RCC 7860 (cell line): ENCODE measurements at places on chromosomes 4 and X.

DNA sequence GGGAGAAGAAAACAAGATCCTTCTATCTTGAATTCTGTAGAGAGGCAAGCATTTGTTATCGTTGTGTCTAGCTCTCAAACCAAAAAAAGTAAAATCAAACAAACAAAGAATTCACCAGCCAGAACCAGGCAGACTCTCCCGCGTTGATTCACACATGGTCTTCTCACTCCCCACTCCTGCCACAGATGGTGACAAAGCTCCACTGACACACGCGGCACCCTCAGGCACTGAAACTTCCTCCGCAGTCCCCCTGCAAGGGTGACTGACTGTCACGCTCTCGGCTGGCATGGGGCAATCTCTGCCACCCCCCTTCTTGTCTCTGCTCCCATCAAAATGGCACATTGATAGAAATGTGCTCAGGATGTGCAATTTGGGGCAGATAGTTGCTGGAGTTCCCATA, 304.9 kb downstream of the DHX15 start:
- DNase-seq = no peak

GRCh38 chr4:102789317-102789717, 28.5 kb upstream of the MANBA start:
- DNase-seq = no peak

GRCh38 chr4:30535255-30535654, 184.9 kb upstream of the PCDH7 start:
- peak; percentile 22 for DNase-seq

GRCh38 chrX:11073381-11073780, 37.8 kb upstream of the HCCS start:
- DNase-seq = no peak

DNA sequence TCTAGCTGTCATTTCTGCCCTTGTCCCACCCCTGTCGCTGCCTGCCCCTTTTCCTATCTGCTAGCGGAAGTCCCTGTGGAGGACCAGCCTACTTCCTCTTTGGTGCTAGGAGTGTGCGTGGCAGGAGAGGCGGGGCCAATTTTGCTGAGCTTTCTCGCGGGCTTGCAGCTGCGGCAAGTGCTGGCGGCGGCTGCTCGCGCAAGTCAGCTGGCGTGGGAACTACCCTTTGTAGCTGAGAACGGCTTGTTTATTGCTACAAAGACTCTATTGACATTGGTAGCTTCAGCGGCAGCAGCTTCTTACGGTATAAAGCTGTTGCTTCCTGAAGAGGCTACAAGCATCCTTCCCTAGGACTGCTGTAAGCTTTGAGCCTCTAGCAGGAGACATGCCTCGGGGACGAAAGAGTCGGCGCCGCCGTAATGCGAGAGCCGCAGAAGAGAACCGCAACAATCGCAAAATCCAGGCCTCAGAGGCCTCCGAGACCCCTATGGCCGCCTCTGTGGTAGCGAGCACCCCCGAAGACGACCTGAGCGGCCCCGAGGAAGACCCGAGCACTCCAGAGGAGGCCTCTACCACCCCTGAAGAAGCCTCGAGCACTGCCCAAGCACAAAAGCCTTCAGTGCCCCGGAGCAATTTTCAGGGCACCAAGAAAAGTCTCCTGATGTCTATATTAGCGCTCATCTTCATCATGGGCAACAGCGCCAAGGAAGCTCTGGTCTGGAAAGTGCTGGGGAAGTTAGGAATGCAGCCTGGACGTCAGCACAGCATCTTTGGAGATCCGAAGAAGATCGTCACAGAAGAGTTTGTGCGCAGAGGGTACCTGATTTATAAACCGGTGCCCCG, at the start of gene MAGEH1:
TSS of gene MAGEH1 (plus strand) at position 138 of the 843 bp plus-strand sequence. CDS start at position 386, 248 bp downstream.
- peak; percentile 56 for DNase-seq

DNA sequence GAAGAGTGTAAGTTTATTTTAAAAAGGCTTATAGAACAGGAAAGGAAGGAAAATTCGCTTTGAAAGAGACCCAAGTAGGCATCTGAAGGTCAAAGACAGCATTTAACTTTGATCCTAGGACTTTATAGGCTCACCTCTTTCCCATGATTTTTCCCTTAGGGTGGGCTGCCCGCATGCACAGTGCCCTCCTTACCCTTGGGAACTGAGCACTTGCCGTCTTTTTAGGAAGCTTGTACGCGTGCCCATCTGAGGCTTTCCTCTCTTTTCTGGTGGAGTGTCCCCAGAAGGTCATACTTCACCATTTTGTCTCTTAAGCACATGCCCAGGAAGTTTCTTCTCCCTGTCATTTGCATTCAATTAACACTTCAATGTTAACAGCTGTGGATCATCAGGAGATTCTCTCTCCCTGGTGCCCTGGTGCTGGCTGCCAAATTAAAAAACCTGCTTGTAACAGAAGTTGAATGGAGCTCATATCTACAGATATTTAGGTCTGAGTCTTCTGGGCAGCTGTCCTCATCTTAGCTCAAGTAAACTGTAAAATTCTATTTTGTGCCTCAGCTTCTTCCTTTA, 38.4 kb upstream of the IL9R start:
- DNase-seq = no peak

- peak; percentile 93 for DNase-seq
Observed at GRCh38 chr4:128355305-128355704, 67.7 kb upstream of the PGRMC2 start.

DNA sequence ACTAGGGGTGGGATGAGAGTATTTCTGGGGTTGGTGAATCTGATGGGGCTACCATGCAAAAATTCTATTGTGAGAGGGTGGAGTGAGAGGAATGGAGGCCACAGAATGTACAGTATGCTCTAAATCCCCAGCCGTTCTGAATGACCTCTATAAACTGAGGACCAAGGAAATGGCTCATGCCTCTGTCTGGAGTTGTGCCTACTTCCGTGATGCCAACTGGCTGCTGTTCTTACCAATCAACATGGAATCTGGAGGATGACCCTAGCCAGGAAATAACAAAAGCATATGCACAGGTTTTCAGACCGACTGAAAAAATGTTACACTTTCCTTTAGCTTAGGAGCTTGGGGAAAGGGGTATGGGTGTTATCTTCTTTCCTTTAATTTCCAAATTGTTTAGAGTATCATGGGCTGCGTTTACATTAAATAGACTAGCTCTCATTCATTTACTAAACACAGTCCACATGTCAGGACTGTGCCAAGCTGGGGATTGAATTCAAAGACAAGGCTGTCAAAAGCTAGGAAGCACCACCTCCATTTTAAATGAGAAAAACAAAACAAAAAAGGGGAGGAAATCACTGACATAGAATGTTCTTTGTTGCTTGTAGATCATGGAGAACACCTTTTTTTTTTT, 20.2 kb upstream of the CCKAR start:
- DNase-seq = no peak

DNA sequence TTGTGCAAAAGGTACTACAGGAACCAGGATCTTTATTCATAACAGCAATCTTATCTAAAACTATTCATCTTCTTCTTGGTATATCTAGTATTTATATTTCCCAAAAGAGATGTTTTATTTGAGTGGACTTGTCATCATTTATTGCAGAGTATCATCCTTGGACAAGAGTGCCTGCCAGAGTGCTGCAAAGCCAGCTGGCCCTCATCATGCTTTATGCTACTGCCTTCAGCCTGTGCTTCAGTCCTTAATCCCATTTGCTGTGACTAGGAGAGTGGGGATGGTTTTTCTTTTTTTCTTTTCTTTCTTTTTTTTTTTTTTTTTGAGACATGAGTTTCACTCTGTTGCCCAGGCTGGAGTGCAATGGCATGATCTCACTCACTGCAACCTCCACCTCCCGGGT, 33.5 kb upstream of the ELF2 start:
- no peak for DNase-seq

GRCh38 chr4:102606261-102606660, 105.1 kb downstream of the NFKB1 start:
- no peak for DNase-seq

GRCh38 chr4:104728380-104729122, 233.9 kb upstream of the CXXC4 start:
- peak; percentile 87 for DNase-seq

GRCh38 chr4:36189511-36190226, 54.6 kb downstream of the ARAP2 start:
- DNase-seq = no peak

GRCh38 chrX:71532078-71532752, 689 bp upstream of the OGT start:
- peak; percentile 73 for DNase-seq

- DNase-seq = no peak
Observed at GRCh38 chr4:168695288-168695687, 198.4 kb downstream of the PALLD start.

DNA sequence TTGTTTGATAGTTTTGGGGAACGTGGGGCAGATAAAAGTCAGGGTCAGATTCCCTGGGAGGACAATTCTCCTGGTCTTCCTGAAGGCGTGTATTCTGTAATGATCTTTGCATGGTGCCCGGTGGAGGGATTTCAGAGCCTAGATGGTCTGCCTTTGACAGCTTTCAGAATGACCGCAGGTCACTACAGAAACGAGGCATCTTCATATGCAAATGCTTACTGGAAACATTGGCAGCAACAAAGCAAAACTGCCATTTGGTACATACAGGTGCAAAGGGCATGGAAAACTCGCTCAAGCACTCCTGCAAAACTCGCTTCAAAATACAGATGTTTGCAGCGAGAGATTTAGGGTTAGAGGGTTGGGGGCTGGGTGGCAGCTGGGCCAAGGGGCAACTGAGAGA, 8.8 kb downstream of the C4orf50 start:
- DNase-seq = no peak

DNA sequence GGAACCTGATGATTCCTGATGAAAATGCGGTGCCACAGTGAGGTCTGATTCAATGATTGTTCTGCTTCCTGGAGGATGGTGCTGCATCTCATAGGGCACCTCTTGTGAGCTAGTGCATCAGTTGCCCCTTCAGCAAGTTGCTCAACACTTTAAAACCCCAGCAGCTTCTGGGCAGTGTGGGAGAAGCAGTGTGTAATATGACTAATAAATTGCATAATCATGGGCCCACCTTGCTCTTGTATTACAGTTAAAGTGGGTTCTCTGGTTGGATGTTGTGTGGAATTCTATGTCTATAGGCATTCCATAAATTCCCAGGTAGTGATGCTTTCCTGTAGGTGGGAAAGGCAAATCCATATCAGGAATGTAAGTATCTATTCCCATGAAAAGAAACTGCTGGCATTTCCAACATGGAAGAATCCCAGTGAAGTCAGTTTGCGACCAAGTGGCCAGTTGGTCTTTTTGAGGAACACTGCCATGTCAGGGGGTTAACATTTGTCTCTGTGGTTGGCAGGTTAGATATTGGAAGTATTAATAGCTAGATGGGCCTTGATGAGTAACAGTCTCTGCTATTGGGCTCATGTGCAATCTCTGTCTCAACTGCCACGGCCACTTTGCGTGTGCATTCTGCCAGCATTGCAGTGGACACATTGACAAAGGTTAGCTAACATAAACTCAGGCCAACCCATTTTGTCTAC, 121.1 kb upstream of the OTUD4 start:
- no peak for DNase-seq

- DNase-seq = no peak
Observed at GRCh38 chr4:56374956-56375355, 12.3 kb downstream of the AASDH start.

- DNase-seq = no peak
Observed at GRCh38 chrX:136227948-136228838, 23.0 kb downstream of the MAP7D3 start.

- no peak for DNase-seq
Observed at GRCh38 chr4:21592970-21593670, 355.5 kb downstream of the KCNIP4 start.

DNA sequence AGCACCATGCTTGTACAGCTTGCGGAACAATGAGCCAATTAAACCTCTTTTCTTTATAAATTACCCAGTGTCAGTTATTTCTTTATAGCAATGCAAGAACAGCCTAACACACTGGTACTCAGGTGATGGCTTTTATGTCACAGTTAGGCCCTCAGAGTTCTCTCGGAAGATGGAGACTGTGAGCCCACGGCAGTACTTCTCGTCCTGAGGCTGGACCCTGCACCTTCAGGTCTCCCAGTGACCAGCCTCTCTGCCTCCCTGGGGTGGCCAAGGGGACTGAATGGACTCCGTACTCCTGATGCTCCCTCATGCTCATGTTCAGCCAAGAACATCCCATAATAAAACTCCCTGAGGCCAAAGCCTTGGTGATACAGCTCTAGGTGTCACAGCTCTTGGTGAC, 25.0 kb upstream of the PDLIM3 start:
- no peak for DNase-seq

GRCh38 chrX:37685381-37686359, at the start of gene XK:
Gene XK (plus strand): TSS chrX:37685791. CDS start chrX:37685962, 171 bp downstream.
- DNase-seq = no peak

DNA sequence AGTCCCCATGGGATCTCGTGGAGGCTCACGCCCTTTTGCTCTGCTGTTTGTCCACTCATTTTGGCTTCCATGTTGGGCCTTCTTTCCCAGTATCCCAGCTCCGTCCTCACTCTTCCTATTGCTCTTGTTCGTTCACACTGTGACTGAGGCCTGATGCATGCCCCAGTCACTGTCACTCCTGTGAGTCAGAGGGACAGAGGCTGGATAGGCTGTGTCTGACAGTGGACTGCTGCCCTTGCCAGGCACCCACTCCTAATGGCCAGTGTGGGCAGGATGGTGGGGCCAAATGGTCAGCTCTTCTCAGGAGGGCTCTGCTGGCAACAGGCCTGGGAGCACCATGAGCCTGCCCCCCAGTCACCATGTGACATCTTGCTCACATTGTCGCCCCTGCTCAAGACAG, 40.0 kb downstream of the HADH start:
- DNase-seq = no peak

GRCh38 chr4:71261001-71261400, 77.8 kb upstream of the SLC4A4 start:
- no peak for DNase-seq

DNA sequence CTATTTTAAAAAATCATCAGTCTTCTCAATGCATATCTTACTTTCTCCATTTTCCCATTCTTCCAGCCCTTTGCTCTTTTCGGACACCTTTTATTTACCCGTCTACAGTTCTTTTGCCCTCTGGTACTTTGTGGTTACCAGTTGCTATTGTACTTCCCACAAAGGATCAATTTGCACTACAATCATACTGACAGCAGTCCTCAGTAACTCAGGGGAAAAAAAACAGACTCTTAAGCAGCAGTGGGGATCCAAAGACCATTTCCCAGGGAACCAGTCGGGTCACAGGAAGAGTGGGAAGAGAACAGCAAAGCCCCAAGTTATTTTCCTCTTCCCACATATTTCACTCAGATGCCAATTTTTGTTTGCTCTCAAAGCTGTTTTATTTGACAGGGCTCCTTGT, 23.1 kb downstream of the DMD start:
- DNase-seq = no peak

DNA sequence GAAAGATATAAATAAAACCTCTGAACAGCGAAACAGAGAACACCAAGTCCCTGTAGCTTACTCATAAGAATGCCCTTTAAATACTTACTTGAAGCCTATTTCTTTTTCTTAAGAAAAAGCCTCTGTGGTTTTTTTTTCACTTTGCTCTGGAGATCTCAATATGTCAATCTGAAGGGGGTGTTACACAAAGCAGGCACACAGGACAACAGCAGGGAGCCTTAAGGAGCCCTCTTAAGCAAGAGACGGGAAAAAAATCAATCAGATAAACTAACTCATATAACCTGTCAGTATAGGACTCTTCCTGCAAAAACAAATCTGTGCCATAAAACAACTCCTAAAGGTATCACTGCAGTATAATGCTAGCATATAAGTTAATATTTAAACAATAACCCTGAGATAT, 611.1 kb upstream of the ATOH1 start:
- no peak for DNase-seq
